ENCODE measurements at places on chromosomes 5 and 9.

- DNase-seq, result no peak
These were observed 7.4 kb downstream of the EEIG1 start for GRCh38 chr9:127973169-127974000.

DNA sequence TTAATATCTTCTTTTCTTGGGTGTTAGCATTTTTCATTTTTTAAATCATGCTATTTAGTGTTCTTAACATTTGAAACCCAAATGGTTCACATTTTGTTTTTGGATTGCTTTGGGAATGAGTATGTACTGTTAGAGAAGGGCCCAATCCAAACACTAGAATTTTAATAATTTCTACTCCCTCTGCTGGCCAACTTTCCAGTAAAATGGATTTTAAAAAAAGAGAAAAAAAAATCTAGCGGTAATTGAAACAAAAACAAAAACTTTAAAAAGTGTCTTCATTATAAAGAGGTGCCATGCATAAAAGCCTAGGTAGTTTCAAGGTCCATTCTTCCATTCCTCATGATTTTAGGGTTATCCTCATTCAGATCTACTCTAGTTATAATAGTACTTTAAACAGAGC, 32.1 kb upstream of the RICTOR start:
- DNase-seq, result no peak

- DNase-seq, result no peak
These were observed 178.0 kb downstream of the RFK start for GRCh38 chr9:76216161-76216649.

DNA sequence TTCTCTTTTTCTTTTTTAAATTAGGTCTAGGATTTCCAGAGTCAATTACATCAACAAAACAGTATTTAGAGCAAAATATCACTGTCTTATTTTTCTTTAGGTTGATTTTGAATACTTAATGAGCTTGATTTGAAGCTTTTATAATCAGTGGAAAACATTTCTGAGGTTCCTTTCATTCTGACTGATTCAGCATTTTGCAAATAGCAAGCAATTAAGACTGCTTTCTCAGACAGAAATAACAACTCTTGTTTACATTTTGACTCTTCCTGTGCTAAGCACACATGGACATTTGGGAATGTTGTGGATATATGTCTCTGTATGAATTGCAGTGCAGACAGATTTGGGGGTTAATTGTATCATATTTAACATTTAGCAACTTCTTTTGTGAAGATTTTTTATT, 22.2 kb upstream of the MCCC2 start:
- no peak for DNase-seq

GRCh38 chr9:134461426-134461982, 135.2 kb downstream of the RXRA start:
- DNase-seq, result no peak

DNA sequence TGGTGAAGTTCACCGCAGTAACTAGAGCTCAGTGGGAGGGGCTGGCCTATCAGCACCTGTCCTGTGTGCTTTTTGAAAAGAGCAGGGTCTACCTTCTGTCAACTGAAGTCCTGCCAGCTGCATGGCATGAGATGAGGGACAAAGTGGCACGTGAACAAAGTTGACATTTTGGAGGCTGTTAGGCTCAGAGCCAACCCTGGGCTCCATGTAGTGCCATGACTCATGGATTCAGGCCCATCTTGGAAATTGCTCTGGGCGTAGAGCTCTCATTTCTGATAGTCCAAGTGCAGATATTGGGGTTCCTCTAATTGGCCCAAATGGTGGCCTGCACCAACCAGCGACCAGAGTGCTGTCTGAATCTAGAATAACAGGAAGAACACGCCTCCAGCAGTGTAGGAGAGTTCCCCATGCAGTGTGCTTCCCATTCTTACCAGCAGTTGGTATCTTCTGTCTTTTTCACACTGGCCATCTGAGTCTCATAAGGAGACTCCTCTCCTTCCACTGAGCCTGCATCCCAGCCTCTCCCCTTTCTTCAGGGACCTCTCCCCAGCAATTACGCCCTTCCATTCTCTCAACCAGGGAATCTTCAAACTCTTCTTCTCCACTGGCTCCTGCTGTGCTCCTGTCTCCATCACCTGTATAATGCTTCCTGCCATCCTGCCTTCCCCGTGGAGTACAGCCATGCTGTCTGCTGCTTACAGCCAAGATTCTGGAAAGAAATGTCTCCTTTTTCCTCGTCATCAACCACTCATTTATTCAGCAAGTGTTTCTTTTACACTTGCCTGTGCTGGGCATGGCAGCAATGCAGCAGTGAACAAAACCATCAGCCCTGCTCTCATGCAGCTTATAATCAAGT, 30.4 kb downstream of the IRF1 start:
- no peak for DNase-seq

DNA sequence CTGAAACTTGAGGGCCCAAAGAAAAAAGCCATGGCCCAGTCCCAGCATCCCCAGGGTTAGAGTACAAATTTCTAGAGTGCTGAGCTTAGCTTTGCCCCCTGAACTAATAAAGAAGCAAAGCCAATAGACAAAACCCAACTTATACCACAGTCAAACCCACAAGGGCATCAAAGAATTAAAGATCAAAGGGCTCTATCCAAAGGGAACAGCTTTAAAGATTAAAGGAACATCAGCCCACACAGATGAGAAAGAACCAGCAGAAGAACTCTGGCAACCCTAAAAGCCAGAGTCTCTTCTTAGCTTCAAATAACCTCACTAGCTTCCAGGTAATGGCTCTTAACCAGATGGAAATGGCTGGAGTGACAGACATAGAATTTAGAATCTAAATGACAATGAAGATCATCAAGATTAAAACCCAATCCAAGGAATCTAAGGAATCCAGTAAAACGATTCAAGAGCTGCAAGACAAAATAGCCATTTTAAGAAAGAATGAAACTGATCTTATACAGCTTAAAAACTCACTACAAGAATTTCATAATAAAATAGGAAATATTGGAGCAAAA, 93.9 kb downstream of the YIPF5 start:
- DNase-seq, result no peak

- DNase-seq, result no peak
These were observed 8.5 kb upstream of the MGAT1 start for GRCh38 chr5:180810959-180811622.

All from frontal cortex (tissue), 4 donors.